ENCODE measurements at places on chromosomes 4 and X. TPM values are rescaled to one million over a fixed set of nuclear protein-coding genes. Genes with fewer than 3 reads are reported as not detected.

Gene IRS4
- not detected for total RNA-seq

Gene CACNA1F
- total RNA-seq, result 0.62 TPM

Gene PRDM8
- 0.35 TPM for total RNA-seq

Gene PNCK
- 0.26 TPM for total RNA-seq

Gene AREG
- total RNA-seq, result 1.5 TPM

All from activated naive CD4-positive, alpha-beta T cell treated with anti-CD3 and anti-CD28 coated beads for 36 hours (primary cell).